CD8-positive, alpha-beta memory T cell (primary cell): ENCODE measurements at places on chromosomes 2 and 18.

DNA sequence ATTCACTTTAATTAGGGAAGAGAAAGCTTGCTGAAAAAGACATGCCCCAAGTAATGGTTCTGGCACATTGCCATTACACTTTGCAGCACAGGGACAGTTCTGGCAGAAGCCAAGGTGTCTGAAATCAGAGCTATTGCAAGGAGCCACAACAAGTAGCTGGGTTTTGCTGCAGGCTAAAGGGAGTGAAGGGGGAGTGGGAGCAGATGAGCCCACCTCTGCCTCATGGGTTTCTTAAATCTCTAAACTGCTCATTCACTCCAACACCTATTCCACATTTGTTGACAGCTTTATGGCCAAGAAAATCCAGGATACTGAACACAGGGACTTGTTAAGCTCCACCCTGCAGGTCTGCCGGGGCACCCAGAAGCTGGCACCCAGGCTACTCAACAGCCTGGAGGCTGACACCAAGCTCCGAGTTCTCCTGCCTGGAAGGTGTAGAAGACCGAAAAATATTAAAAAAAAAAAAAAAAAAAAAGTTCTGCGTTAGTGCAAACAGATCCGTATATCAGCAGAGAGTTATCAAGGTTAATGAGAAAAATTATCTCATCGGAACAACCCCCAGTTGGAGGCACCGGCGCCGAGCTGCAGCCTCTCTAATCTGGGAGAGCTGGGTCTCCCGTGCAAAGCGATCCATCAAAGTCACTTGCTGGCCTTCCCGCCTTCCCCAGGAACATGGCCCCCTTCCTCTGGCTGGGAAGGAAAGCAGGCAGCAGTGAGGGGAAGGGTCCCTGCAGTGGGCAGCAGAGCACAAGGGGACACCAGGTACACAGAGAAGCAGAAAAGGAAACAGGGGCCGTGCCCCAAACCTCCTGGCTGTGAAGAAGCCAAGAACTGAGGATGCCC lies 123.7 kb downstream of the HNMT start:
- no peaks in the 10 kb centered on the region for H3K36me3 ChIP-seq
- H3K27ac ChIP-seq: no peak overlapping the region
- H3K4me3 ChIP-seq: no peak overlapping the region
- H3K4me1 ChIP-seq: no peaks in the 10 kb centered on the region

DNA sequence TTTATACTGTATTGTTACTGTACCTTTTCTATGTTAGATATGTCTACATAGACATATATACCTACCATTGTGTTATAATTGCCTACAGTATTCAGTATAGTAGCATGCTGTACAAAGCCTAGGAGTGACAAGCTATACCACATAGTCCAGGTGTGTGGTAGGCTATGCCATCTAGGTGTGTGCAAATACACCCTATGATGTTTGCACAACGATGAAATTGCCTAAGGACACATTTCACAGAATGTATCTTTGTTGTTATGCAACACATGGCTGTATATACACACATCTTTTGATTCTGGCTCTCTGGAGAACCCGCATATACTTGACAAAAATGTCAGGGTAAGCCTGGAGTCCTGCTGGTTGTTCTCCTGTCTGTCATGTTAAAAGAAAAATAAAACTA lies 85.1 kb downstream of the BCL2L11 start:
- no peaks in the 10 kb centered on the region for H3K4me1 ChIP-seq
- no peak overlapping the region for H3K4me3 ChIP-seq
- no peaks in the 10 kb centered on the region for H3K36me3 ChIP-seq
- H3K27me3 ChIP-seq: no peaks in the 10 kb centered on the region
- H3K27ac ChIP-seq: no peak overlapping the region

- no peak overlapping the region for H3K4me3 ChIP-seq
- H3K4me1 ChIP-seq: no peaks in the 10 kb centered on the region
- H3K27ac ChIP-seq: no peak overlapping the region
- H3K27me3 ChIP-seq: no peaks in the 10 kb centered on the region
Measured at GRCh38 chr2:120541553-120541932, 194.1 kb upstream of the GLI2 start.

DNA sequence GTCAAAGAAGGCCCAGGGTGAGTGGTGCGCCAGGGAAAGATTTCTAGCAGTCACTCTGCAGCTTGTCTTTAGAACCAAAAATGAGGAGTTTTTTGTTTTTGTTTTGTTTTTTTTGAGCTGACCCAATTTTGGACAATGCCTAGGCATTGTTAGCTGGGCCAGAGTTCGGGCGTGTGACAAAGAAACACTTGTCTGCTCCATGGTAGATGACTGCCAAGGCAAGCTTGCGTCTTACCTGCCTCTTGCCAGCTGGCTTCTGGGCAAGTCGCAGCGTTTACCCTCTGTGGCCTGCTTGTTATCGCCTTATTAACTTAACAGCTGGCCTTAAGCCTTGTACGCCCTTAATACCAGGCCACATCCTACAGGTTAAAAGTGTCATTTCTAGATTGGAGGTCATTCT lies 114.3 kb downstream of the GALNT1 start:
- H3K27me3 ChIP-seq: no peaks in the 10 kb centered on the region
- H3K36me3 ChIP-seq: no peaks in the 10 kb centered on the region
- no peak overlapping the region for H3K27ac ChIP-seq
- no peaks in the 10 kb centered on the region for H3K4me1 ChIP-seq

GRCh38 chr2:181143790-181144300 lies 163.4 kb downstream of the UBE2E3 start:
- peak; percentile 75 for DNase-seq
- peaks cover 90% of the 10 kb centered on the region for H3K4me1 ChIP-seq
- H3K4me3 ChIP-seq: no peak overlapping the region
- H3K27me3 ChIP-seq: no peaks in the 10 kb centered on the region
- H3K27ac ChIP-seq: no peak overlapping the region
- H3K36me3 ChIP-seq: peaks cover 4% of the 10 kb centered on the region

DNA sequence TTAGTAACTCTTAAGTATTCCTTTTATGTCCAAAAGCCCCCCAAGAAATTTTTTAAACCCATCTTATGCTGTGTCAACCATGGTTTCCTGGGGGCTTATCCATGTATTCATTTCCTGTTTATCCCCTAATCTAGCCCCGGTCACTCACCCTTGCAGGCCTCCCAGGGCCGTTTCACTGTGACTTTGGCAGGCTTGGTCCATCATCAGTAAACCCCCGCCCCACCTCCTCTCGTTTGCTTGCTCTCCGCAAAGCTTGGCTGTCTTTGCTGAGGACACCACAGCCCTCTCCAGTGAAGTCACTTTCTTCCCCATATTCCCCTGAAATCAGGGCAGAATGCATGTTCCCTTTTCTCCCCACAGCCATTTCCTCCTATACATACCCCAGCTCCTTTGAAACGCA lies 7.2 kb upstream of the TMEM177 start:
- DNase-seq: no peak
- no peaks in the 10 kb centered on the region for H3K4me1 ChIP-seq
- no peak overlapping the region for H3K27ac ChIP-seq
- no peaks in the 10 kb centered on the region for H3K27me3 ChIP-seq

DNA sequence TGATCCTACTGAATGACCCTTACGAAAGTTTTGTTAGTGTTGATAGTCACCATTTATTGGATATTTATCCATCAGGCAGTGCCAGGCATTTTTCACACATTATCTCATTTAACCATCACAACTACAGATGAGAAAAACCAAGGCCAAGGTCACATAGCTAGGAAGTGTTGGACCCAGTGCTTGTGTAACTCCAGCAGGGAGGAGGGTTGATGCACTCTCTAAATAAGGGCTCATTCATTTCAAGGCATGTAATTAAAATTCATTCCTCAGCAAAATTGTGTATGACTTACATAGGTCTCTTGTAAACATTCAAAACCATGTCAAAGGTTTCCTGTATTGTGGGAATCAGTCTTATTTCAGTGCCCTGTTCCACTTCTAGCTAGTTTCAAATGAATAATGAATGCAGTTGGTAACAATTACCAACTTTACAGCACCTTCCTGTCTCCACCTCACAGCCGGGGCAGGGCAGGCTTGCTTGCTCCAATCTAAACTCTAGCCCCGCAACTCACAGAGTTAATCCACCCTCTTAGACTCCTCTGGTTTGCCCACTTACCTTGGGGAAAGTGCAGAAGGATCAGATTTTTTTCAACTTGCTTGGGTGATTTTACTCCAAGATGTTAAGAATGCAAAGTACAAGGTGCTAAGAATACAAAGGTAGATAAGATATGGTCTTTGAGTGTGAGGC lies 5.8 kb upstream of the MAPRE3 start:
- DNase-seq: no peak
- H3K27me3 ChIP-seq: peaks cover 8% of the 10 kb centered on the region
- no peak overlapping the region for H3K27ac ChIP-seq
- no peak overlapping the region for H3K4me3 ChIP-seq

DNA sequence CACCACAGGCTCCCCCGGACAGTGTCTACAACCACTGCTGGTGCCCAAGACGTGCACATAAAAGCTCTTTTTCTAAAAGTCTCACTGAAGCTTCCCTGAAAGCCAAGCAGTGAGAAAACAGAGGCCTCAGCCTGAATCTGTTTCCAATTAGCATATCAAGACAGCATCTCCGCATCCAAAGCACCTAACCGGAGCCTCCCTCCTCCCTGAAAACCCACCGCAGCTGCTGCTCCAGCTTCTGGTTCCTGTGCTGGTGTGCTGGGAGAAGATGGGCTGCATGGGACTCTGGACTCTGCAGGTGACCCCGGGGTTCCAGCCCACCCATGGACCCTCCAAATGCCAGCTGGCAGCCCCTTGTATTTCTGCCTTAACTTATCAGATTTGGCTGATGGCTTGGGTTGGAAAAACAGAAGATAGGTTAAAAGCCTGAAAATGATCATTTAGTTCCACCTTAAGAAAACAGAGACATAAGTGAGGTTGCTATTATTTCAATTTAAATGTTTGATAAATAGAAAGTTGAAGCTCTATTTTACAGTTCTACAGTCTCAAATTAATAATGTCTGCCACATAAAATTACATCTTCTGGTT lies 103.3 kb downstream of the TMEM18 start:
- H3K27me3 ChIP-seq: no peaks in the 10 kb centered on the region
- H3K27ac ChIP-seq: no peak overlapping the region
- DNase-seq: no peak

GRCh38 chr2:238703436-238703835 lies 144.4 kb upstream of the TWIST2 start:
- no peak overlapping the region for H3K4me3 ChIP-seq
- DNase-seq: no peak
- H3K27me3 ChIP-seq: no peaks in the 10 kb centered on the region
- no peaks in the 10 kb centered on the region for H3K36me3 ChIP-seq
- H3K27ac ChIP-seq: no peak overlapping the region
- H3K4me1 ChIP-seq: no peaks in the 10 kb centered on the region

DNA sequence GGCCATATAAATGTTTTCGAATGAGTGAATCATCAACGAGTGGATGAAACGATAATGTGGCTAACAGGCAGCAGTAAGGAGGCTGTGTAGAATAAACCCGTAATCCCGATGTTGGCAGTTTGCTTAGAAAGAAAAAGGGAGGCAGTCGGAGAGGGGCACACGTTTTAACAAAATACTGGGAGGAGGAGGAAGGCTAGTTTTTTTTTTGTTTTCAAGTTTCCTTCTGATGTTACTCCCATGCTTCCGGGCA lies 476 bp upstream of the MSH2 start:
- no peaks in the 10 kb centered on the region for H3K27me3 ChIP-seq
- no peak for DNase-seq
- H3K4me1 ChIP-seq: peaks cover 20% of the 10 kb centered on the region
- peak overlapping the region; percentile 72 for H3K4me3 ChIP-seq
- peak overlapping the region; percentile 58 for H3K27ac ChIP-seq

GRCh38 chr18:76430636-76431035 lies 64.4 kb downstream of the ZNF516 start:
- no peak overlapping the region for H3K27ac ChIP-seq
- H3K4me1 ChIP-seq: peaks cover 5% of the 10 kb centered on the region
- H3K4me3 ChIP-seq: no peak overlapping the region
- no peaks in the 10 kb centered on the region for H3K36me3 ChIP-seq
- H3K27me3 ChIP-seq: no peaks in the 10 kb centered on the region

GRCh38 chr2:240319855-240320203 lies 115.6 kb upstream of the GPC1 start:
- no peaks in the 10 kb centered on the region for H3K4me1 ChIP-seq
- no peak for DNase-seq
- no peaks in the 10 kb centered on the region for H3K36me3 ChIP-seq
- H3K27ac ChIP-seq: no peak overlapping the region

GRCh38 chr18:35028536-35028935 lies 12.7 kb upstream of the MAPRE2 start:
- no peaks in the 10 kb centered on the region for H3K27me3 ChIP-seq
- H3K4me3 ChIP-seq: no peak overlapping the region
- no peaks in the 10 kb centered on the region for H3K36me3 ChIP-seq
- H3K4me1 ChIP-seq: peaks cover 57% of the 10 kb centered on the region

GRCh38 chr2:60119778-60120177 lies 433.7 kb downstream of the BCL11A start:
- H3K4me3 ChIP-seq: no peak overlapping the region
- H3K36me3 ChIP-seq: no peaks in the 10 kb centered on the region
- H3K4me1 ChIP-seq: no peaks in the 10 kb centered on the region
- H3K27me3 ChIP-seq: no peaks in the 10 kb centered on the region
- no peak overlapping the region for H3K27ac ChIP-seq

DNA sequence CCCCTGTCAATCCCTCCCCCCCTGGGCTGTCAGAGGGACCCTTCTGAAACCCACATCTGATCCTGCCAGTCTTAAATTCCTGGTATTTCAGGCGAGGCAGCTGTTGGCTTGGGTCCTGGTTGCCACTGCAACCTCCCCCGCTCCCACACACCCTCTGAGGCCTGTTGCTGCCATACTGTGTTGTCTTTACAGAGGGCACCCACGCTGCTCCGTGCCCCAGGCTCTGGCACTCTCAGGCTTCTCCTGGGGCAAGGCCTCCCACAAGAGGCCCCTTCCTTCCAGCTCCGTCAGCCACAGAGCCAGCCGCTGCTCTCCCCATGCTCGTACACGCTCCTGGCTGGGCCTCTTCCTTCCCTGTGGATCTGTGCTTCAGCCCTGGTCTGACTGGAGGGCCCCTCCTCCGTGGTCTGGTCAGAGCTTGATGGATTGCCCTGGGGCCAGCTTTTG lies 8.6 kb downstream of the CABLES1 start:
- H3K4me3 ChIP-seq: no peak overlapping the region
- no peak for DNase-seq
- H3K4me1 ChIP-seq: no peaks in the 10 kb centered on the region
- H3K27ac ChIP-seq: no peak overlapping the region
- H3K36me3 ChIP-seq: no peaks in the 10 kb centered on the region

GRCh38 chr2:101745711-101746694 lies 48.5 kb downstream of the MAP4K4 start:
- no peak for DNase-seq
- no peaks in the 10 kb centered on the region for H3K36me3 ChIP-seq
- H3K27ac ChIP-seq: no peak overlapping the region

GRCh38 chr2:239898292-239898925 lies 126.7 kb downstream of the NDUFA10 start:
- no peaks in the 10 kb centered on the region for H3K4me1 ChIP-seq
- DNase-seq: no peak
- no peaks in the 10 kb centered on the region for H3K36me3 ChIP-seq
- no peak overlapping the region for H3K27ac ChIP-seq
- no peaks in the 10 kb centered on the region for H3K27me3 ChIP-seq
- no peak overlapping the region for H3K4me3 ChIP-seq

GRCh38 chr2:168734199-168734760 lies 68.2 kb upstream of the NOSTRIN start:
- no peaks in the 10 kb centered on the region for H3K4me1 ChIP-seq
- no peak overlapping the region for H3K4me3 ChIP-seq
- H3K27ac ChIP-seq: no peak overlapping the region
